ENCODE measurements at places on chromosomes 6 and 20. TPM values are rescaled to one million over a fixed set of nuclear protein-coding genes. Genes with fewer than 3 reads are reported as not detected.

Gene FAM209B
- not detected for total RNA-seq

Gene TP53INP2
- 3.0 TPM for total RNA-seq

Gene ZNF165
- 0.67 TPM for total RNA-seq

Gene PLEKHG1
- 6.2 TPM for total RNA-seq

Gene HCRTR2
- total RNA-seq: not detected

Gene GNRH2
- total RNA-seq: 1.0 TPM

Gene SH3BGRL2
- 1.1 TPM for total RNA-seq

Gene PKIB
- 20.7 TPM for total RNA-seq

Measured in melanocyte of skin (primary cell).